ENCODE measurements at places on chromosomes 1 and 21. TPM values are rescaled to one million over a fixed set of nuclear protein-coding genes. Genes with fewer than 3 reads are reported as not detected.

Gene ITPKB
- total RNA-seq: 7.2 TPM

Gene LCE2B
- not detected for total RNA-seq

Gene TNNI3K
- 0.23 TPM for total RNA-seq

Gene POU3F1
- 0.08 TPM for total RNA-seq

Gene WDR64
- total RNA-seq: not detected

Gene PPFIA4
- total RNA-seq: 3.5 TPM

Gene CTNNBIP1
- total RNA-seq: 55.4 TPM

Gene LYPD8
- 0.56 TPM for total RNA-seq

Gene GNAT2
- 0.34 TPM for total RNA-seq

Gene FOXE3
- not detected for total RNA-seq

Gene RBP7
- not detected for total RNA-seq

Gene LENEP
- not detected for total RNA-seq

Gene CAPN8
- not detected for total RNA-seq

Gene SH2D2A
- total RNA-seq: 1.8 TPM

Gene RPS6KC1
- total RNA-seq: 18.5 TPM

Gene KRTAP10-10
- not detected for total RNA-seq

Gene RNASEL
- total RNA-seq: 4.9 TPM

Gene C1orf53
- 22.3 TPM for total RNA-seq

Gene TMEM9
- total RNA-seq: 106 TPM

Gene LRRC7
- 0.19 TPM for total RNA-seq

Gene USP33
- total RNA-seq: 53.1 TPM

Gene GLIS1
- 0.08 TPM for total RNA-seq

Gene KCNJ15
- 0.19 TPM for total RNA-seq

Gene MRTO4
- total RNA-seq: 102 TPM

Gene CD1E
- total RNA-seq: not detected

Gene CGN
- total RNA-seq: 1.0 TPM

Gene SH2D1B
- 3.0 TPM for total RNA-seq

Gene JAM2
- total RNA-seq: not detected

Gene TMIGD3
- total RNA-seq: not detected

Gene HES5
- total RNA-seq: not detected

Gene PRELP
- total RNA-seq: not detected

Gene CNR2
- not detected for total RNA-seq

Gene BRWD1
- 18.2 TPM for total RNA-seq

Gene SASS6
- 10.5 TPM for total RNA-seq

Gene PLA2G2E
- not detected for total RNA-seq

Gene SLC35D1
- total RNA-seq: 9.2 TPM

Gene MAP10
- total RNA-seq: 0.56 TPM

Gene CADM3
- 0.57 TPM for total RNA-seq

Gene NIPAL3
- total RNA-seq: 65.2 TPM

Gene CFAP126
- total RNA-seq: not detected

Gene MATN1
- total RNA-seq: 0.45 TPM

Gene ATP1A4
- not detected for total RNA-seq

Gene CDC14A
- 6.3 TPM for total RNA-seq

Gene C2CD4D
- total RNA-seq: 0.53 TPM

Gene PLA2G2A
- 0.21 TPM for total RNA-seq

Gene LCE7A
- not detected for total RNA-seq

Gene SLFNL1
- not detected for total RNA-seq

Gene USH2A
- total RNA-seq: 0.03 TPM

Gene INPP5B
- total RNA-seq: 30.8 TPM

Gene OR10T2
- total RNA-seq: not detected

Gene SPRR2F
- not detected for total RNA-seq

Gene ARMH1
- not detected for total RNA-seq
